ENCODE measurements at places on chromosomes 5 and 9.

GRCh38 chr9:113129884-113130283 lies 20.9 kb upstream of the SLC31A2 start:
- DNase-seq = no peak

DNA sequence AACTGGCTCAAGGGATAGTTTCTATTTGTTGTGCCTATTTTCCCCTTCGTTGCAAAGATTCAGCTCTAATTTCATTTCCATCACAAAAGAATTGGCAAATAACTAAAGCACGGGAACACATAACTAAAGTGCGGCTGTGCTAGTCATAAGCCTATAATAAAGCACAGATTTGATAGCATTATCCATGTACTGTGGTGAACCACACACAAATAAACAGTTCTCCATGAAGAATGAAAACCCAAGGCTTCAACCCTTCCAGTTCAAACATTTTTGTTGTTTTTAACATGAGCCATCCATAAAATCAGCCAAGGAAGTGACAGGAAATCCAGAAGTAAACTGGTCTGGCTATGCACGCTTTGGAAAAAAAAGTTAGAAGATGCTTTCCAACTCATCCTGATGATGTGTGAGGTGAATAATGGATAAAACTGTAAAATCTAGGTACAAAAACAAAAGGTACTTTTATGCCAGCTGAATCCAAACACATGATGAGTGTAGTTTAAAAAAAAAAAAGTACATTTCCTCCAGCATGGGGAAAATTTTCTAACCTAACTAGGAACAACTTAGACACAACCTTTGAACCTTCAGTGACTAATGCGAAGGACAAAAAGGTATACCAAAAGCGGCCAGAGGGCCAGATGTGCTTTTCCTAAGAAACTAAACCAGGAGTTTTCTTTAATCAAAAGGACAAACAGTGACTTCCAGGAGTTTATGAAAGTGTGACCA lies 10.2 kb downstream of the ZNF608 start:
- DNase-seq = no peak

DNA sequence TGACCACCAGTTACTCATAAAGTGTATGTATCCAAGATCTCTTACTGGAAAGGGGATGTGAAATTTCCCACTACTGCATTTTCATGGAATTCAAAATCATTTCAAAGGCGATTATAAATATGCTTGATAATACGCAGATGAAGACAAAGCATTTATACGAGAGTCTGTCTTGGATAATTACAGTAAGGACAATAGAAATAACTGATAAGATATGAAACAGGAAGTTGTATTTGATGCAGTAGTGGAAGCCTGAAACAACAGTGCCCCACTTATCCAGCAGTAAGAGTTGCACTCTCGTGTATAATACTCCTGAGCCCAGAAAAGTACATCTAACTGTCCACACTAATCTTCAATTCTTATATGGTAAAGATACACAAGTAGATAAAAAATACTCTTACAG lies 188.7 kb upstream of the POU5F2 start:
- DNase-seq = no peak

DNA sequence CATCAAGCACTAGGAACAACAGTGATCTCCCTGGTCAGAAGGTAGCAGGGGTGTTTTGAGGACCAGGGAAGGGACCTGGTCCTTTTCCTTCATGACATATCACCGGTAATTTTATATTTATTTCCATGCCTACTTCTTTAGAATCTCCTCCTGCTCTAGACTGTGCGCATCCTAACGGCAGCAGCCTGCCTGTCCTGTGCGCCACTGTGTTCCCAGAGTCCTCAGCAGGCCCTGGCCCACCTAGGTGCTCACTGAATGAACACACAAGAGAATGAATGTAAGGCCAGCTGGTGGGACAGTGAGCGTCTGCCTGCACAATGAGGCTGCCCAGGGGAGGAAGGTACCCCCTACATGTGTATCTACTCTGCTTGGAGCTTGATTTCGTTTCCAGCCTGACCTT lies 51.5 kb downstream of the C5orf15 start:
- DNase-seq = no peak

GRCh38 chr9:126225611-126226609 lies 100.7 kb upstream of the MVB12B start:
- DNase-seq = no peak

DNA sequence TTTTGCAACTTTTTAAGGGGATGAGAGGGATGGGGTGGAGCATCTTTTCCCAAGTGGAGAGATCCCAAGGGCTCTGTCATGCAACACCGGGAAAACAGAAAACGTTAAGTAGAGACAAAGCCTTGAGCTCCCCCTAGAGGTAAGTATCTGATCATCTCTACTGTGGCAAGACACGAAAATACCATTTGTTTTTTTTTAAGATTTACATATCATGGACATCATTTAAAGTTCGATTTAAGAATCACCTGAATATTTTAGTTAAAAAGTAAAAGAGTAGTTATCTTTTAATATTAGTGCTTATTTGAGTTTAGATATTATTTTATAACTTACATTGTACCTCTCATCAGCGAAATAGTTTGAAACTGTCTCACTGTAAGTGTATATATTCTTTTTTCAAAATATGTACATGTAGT lies 200.4 kb downstream of the LRRC70 start:
- DNase-seq = no peak

- no peak for DNase-seq
Observed at GRCh38 chr9:115764645-115765044, 388.9 kb upstream of the PAPPA start.

GRCh38 chr5:147743012-147743411 lies 39.5 kb downstream of the JAKMIP2 start:
- no peak for DNase-seq

- no peak for DNase-seq
Observed at GRCh38 chr9:96771124-96771523, 6.8 kb downstream of the ZNF510 start.

- DNase-seq = no peak
Observed at GRCh38 chr5:79190235-79190529, 45.7 kb upstream of the JMY start.

All from SIG-M5 (cell line).